Stimulated activated CD8-positive, alpha-beta memory T cell treated with anti-CD3 and anti-CD28 coated beads, Interleukin-7, amount 100 ng/mL, for 1 hour (primary cell): ENCODE measurements at places on chromosomes 3 and 15.

DNA sequence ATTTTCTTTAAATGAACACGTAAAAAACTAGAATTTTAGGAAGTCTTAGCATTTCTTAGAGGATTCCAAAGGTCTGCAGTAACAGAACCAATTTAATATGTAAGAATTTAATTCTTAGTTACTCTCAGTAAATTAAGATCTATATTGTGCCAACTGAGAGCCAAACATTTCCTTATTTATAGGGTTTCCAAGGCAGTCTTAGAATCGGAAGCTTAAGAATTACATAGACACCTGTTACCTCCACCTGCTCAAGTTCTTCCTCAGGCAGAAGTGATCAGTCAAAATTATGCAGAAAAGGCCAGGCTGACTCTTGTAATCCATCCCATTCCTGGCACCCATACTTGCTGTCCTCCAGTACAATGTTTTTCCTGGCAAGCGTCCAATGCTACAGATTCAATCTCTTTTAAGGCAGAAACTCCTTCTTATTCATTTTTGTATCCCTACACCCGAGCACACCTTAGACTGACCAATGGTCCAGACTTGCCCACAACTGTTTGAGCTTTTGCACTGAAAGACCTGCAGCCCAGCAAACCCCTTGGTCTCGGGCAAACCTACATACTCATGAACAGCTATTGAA, 64.3 kb downstream of the NCEH1 start:
- DNase-seq, result no peak

GRCh38 chr15:79629687-79630086, 197.6 kb downstream of the MINAR1 start:
- DNase-seq, result no peak

DNA sequence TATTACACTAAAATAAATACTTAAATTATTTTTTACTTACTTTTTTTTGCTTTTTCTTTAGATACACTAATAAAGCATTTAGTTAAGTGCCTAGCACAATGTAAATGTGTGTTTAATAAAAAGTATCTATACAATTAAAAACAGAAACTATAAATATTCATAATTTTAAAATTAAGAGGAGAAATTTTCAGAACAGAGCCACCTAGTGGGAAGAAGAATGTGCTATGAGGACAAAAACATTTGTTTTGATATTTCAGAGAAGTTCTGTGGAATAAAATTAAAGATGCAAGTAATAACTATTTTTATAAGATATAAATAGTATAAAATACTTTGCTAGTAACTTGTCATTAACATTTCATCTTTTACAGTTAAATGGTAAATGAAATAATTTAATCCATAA, 33.6 kb upstream of the PLSCR5 start:
- DNase-seq, result no peak

- DNase-seq, result no peak
These were observed 14.8 kb downstream of the SCAMP2 start for GRCh38 chr15:74858369-74858740.

DNA sequence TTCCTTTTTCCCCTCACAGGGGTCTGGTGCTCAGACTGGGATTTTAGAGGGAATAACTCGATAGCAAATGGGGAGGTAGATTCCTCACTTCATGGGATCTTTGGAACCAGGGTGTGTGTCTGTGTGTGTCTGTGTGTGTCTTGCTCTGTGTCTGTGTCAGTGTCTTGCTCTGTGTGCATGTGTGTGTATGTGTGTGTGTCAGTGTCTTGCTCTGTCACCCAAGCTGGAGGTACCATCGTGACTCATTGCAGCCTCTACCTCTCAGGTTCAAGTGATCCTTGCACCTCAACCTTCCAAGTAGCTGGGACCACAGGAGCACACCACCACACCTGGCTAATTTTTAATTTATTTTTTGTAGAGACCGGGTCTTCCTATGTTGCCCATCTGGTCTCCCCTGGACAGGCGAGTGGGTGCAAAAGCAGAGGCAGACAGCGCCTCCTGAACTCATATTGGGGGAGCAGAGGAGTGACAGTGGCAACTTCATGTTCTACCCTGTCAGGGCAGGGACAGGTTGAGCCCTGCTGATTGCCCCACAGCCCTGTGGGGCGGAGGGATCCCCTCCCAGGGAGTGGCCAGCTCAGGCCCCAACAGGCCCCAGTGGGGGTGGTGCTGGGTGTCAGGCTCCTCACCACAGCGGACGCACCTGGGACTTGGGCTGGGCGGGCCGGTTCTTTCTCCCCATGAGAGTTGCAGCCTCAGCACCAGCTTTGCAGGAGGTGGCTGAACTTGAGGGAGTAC, 10.4 kb upstream of the SEMA4B start:
- no peak for DNase-seq

DNA sequence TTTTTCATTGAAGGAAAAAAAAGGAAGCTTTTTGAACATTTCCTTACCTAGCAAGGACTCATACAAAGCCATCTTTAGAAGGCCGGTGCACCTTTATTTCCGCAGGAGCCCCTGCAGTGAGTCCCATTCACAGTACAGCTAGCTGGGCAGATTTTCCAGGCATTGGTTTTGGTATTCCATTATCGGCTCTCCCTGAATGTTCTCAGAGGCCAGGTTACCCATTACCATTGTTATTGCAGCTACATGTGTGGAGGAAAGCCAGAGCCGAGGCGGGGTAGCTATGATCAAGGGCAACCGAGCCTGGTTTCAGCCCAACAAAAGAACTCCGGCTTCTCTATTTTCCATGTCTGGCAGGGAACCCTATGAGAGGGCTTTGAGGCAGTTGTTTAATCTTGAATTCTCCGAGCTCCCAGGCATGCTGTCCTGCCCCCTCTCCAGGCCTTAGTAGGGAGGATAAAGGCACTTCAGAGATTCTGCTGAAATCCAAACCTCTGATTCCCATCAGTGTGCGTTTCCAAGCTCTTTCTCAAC, 100.3 kb downstream of the LRRK1 start:
- no peak for DNase-seq

DNA sequence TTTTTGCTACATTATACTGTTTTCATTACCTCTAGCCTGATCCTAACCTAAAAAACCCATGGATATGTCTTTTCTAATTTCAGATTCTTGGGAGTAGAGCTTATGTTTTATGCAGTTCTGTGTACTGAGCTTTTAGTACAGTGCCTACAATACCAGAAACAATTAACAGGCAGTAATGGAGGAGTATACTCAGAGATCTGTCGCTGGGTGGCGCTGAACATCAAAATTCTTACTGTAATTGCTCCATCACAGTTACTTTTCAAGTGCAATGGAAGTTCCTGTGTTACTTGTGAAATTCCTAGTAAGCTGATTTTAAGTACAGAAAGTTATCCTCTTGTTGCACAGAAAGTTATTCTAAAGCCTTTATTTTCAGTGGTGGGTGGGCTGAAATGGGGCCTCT, 66.9 kb downstream of the RNF13 start:
- no peak for DNase-seq

DNA sequence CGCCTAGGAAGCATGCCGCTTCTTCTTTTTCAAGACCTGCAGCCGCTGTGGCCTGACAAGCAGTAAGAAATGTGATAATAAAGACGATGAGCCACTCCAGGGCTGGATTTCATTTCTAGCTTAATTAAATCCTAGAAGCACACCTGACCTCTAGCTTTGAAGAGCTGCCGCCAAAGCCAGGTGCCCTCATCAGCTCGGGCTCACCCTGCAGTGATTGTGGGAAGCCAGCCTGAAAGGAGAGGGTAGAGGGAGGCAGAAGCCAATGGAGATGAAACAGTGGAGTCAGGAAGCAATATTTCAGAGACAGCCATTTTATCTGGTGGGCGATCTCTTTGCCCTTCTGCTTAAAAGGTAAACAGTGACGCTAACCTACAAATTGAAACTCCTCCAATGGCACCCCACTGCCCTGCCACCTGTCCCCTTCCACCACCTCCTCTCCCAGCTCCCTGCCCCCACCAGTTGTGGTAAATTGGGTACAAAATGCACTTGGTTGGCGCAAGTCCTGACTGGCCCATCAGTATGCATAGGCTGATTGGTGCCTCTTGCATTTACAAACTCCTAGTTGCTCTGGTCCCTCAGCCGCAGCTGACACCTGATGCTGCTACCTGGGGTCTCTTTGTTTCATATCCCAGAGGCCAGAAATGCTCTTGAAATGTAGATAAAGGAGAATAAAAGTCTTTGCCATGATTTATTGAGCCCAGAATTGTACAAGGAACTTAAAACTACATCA, 385.3 kb downstream of the PDCD6IP start:
- DNase-seq, result no peak

DNA sequence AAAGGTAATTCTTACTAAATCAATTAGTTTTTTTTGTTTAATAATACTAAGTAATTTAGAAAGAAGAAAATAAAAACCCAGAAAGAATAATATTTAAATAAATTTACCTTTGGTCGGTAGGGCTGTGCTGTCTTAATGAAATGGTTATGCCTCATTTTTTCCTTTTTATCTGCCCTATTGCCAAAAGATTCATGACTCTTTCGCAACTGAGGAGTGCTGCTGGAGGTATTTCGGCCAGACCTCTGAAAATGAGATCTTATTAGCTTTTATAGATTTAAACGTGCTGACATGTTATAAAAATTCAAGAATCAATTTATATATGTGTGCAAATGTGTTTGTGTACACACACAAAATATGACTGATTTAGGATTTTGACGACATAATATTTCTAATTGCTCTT, 67.1 kb upstream of the USP50 start:
- no peak for DNase-seq

- DNase-seq, result no peak
These were observed 438.6 kb downstream of the ROBO1 start for GRCh38 chr3:79329154-79329553.

GRCh38 chr3:179404307-179404706, 47.0 kb downstream of the GNB4 start:
- DNase-seq, result no peak

GRCh38 chr15:99526176-99526575, 39.6 kb upstream of the MEF2A start:
- DNase-seq, result no peak

DNA sequence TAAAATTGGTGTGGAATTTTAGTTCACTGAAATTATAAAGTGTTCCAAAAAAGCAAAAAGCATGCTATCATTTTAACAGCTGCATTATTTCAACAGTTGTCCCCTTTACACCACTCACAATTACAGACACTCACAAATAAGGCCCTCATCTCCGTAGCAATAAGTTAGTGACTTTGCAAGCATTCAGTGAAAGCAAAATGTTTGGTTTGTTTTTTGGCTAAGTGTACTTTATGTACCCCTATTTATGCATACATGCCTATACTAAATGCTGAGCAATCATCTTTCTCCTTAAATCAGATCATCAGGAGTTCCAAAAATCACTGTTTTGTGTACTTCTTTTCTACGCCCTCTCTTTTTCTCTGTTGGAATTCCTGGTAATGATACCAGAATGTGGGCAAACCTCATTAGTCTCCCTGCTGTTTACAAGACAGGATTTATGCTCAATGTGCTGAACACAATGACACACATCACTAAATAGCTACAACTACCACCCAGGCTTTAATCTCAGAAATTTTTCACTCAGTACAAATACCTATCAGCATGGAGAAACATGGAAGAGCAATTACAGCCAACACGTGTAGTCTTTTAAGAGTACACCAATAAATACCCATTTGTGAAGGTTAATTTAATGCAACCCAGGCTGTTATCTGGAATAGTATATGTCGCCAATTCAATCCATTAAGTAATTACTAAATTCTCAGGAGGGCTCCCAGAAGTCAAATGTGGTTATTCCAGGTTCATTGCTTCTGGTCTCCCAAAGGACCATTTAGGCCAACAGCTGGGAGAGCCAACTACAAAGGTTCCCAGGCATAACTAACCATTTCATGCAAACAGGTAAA, 12.0 kb downstream of the ALDH1A2 start:
- DNase-seq, result no peak

DNA sequence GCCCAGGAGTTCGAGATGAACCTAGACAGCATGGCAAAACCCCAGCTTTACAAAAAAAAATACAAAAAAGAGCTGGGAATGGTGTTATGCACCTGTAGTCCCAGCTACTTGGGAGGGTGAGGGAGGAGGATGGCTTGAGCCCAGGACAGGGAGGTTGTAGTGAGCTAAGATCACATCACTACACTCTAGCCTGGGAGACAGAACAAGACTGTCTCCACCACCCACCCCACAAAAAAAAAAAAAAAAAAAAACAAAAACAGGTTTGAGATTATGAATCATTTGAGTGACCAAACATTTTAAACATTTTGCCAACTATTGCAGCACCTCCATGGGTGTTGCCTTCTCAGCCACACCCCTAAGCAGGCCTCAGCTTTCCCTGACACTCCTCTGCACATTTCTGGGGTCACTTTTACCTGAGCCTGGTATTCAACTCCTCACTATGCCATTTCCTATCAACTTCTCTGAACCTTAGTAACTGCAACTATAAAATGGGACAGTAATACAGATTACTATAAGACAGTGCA, 41.8 kb downstream of the IL5RA start:
- DNase-seq, result no peak

DNA sequence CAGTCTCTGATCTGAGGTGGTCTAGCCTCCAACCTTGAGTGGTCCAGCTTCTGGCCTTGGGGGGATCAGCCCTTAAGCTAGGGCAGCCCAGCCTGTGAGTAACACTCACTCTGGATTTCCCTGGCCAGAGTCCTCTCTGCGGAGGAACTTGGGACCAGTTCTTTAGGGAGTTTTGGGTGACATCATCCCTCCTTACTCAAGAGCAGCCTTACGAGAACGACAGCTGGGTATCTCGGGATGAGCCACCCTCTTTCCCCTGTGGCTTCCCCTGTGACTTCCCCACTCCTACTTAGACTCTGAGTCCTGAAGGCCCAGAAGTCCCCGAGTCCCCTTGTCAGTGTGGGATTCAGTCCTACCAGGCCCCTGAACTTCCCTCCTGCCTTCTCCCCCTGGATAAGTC, 10.2 kb upstream of the PLXND1 start:
- DNase-seq, result no peak

DNA sequence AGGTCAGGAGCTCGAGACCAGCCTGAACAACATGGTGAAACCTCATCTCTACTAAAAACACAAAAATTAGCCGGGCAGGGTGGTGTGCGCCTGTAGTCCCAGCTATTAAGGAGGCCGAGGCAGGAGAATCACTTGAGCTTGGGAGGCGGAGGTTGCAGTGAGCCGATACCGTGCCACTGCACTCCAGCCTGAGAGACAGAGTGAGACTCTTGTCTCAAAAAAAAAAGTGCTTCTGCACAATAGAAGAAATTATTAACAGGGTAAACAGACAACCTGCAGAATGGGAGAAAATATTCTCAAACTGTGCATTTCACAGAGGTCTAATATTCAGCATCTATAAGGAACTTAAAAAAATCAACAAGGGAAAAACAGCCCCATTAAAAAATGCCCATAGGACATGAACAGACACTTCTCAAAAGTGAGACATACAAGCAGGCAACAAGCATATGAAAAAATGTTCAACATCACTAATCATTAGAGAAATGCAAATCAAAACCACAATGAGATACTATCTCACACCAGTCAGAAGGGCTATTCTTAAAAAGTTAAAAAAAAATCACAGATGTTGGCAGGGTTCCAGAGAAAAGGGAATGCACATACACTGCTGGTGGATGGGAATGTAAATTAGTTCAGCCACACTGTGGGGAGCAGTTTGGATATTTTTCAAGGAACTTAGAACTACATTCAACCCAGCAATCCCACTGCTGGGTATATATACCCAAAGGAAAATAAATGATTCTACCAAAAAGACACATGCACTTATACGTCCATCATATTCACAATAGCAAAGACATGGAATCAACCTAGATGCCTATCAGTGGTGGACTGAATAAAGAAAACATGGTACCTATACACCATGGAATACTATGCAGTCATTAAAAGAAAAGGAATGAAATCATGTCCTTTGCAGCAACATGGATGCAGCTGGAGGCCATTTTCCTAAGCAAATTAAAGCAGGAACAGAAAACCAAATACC, 75.5 kb downstream of the MSL2 start:
- DNase-seq, result no peak

GRCh38 chr3:1207904-1208303, 115.1 kb downstream of the CNTN6 start:
- DNase-seq, result no peak
